Stimulated activated CD4-positive, alpha-beta T cell treated with anti-CD3 and anti-CD28 coated beads, Interleukin-2, amount 100 ng/mL, for 24 hours (primary cell): ENCODE measurements at places on chromosomes 12 and 14.

- no peak for DNase-seq
Observed at GRCh38 chr14:22981876-22982476, 375 bp downstream of the AJUBA start.

DNA sequence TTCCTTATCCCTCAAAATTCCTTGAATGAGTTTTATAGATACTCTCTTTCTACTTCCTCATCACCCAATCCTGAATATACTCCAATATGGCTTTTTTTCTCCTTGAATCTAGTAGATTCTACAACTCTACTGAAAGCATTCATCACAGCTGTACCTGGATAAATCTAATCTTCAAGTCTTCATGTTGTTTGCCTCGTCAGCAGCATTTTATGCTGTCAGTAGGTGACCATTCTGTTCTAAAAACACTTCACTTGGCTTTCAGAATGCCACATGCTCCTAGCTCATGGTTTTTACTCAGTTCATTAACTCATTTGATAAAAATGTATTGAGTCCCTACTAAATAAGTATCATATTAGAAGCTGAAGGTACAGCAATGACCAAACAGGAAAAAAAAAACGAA is 113.3 kb downstream of the NOVA1 start:
- DNase-seq, result no peak

- DNase-seq, result no peak
Observed at GRCh38 chr12:63869656-63870055, 25.2 kb downstream of the SRGAP1 start.

- no peak for DNase-seq
Observed at GRCh38 chr12:114275086-114275485, 130.9 kb downstream of the TBX5 start.

DNA sequence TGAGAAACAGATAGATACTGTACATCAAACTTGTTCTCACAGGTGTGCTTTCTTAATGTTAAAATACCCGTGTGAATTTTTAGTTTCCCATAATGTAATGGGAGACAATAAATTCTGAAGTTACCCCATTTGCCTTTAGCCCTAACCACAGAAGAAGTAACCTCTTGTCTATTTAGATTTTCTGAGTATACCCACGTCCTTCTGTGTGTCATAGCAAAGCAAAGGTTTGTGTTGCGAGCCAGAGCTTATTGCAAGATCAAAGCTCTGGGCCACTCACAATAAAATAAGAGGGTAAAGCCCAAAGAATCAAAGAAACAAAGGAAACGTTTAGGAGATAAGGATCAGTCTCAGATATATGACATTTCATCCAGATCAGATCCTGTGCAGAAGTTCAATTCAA is 73.9 kb downstream of the BMP4 start:
- no peak for DNase-seq

DNA sequence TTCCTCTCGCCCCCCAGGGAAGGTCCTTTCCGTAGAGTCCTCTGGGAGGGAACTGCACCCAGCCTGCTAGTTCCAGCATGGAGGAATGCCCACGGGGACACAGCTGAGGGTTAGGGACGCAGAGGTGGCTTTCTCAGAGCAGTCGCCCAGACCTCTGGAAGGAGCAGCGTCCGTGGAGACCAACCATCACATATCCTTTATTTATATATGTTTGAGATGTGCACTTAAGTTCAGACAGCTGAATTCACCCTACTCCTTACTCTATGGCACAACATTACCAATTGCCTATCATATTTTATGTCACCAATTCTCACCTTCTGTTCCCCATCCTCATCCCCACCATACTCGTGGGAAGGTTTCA is 305.6 kb upstream of the DIO3 start:
- DNase-seq, result no peak

GRCh38 chr12:24244231-24244630 is 294.8 kb upstream of the SOX5 start:
- no peak for DNase-seq

DNA sequence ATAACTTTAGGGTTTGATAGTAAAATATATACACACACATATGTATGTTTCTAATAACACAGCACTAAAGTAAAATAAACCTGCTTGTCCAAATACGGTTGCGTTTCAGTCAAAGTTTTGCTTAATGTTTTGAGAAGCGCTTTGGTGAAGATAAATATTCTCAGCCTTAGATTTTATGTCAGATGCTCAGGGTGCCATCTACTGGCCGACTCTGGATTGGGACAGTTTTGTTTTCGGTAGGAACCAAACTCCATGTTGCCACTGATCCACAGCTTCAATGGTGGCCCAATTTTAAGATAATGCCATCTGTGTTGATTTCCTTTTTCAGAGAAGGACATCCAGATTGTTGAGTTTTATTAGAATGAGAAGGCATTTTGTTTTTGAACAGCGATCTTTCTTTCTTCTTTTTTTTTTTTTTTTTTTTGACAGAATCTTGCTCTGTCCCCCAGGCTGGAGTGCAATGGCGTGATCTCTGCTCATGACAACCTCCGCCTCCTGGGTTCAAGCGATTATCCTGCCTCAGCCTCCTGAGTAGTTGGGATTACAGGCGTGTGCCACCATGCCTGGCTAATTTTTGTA is 43.1 kb downstream of the LLPH start:
- peak; percentile 63 for DNase-seq

DNA sequence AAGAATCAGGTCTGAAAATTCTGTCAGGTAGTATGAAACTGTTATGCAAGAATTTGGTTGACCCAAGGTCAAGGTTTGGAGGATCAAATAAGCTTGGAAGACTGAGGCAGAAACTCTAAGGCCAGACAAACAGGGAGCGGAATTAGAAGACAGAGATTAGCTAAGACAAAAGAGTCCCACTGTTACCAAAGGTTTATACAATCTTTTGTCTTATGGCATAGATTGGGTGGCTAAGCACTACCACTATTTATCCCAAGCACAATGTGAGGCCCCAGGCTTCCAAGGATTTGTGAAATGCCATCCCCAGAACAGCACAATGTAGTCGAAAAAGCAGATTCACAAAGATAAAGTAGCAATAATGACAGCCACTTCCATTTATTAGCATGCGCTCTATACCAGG is 311.2 kb downstream of the SEC23A start:
- DNase-seq, result no peak

DNA sequence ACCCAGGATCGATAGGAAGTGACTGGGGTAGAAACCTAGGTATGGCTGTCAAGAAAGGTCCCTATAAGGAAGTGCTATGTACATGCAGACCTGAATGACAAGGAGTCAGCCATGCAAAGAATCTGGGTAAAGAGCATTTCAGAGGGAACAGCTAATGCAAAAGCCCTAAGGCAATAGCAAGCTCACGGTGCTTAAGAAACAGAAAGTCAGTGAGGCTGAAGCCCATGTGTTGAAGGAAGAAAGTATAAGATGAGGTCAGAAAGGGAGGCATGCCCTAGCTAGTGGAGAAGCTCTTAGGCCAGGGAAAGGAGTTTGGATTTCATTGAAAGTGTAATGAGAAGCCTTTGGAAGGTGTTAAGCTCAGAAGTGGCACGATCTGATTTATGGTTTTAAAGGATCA is 6.0 kb upstream of the ADCY6 start:
- DNase-seq, result no peak

GRCh38 chr12:101116911-101117310 is 93.1 kb downstream of the SLC5A8 start:
- DNase-seq, result no peak

DNA sequence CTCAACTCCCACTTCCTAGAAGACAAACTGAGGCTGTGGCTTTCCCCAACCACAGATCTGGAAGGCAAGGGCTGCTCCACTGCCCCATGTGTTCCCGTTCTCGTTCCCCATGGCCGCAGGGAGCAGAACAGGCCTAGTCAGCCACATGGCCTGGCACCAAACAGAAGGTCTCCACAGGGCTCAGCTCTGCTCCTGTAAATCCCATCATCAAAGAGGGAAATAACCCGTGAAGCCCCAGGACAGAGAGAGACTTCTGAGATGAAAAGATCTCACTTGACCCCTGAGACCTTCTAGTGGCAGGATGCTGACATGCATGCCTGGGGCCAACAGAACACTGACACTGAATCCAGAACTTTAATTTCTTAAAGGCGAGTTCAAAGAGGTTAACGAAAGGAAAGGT is 68.9 kb downstream of the BCL11B start:
- DNase-seq, result no peak
